ENCODE measurements at places on chromosomes 16 and 17.

- DNase-seq = no peak
Measured at GRCh38 chr17:60901242-60901641, 223.6 kb downstream of the BCAS3 start.

GRCh38 chr16:75703306-75703705 is 2.0 kb upstream of the DUXB start:
- DNase-seq = no peak

DNA sequence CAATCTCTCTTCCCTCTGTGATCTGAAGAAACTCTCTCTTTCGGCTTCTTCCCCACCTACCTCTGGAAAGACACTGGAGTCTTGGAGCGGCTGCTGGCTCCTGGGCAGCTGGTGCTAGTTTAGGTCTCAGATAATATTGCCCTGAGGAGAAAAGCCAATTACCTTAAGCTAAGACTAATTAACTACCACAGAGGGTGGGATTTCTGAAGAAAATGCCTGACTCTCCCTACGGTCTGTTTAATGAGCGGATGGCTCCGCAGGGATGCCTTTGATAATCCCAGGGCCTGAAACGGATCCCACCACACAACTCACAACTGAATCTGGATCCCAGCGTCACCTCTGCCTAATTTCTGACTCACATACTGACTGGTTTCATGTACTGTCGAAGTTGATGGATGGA is 127.0 kb upstream of the NLRP1 start:
- DNase-seq = no peak

GRCh38 chr17:61400717-61401388 is 1.2 kb downstream of the TBX2 start:
- DNase-seq = no peak

All from urinary bladder (tissue), 4 donors.